ENCODE measurements at places on chromosomes 2 and 18. TPM values are rescaled to one million over a fixed set of nuclear protein-coding genes. Genes with fewer than 3 reads are reported as not detected.
A peak's percentile ranks its signal among the peaks of the same experiment; 100 is the strongest.

MOGAT1 gene
- polyA plus RNA-seq: not detected

DNA sequence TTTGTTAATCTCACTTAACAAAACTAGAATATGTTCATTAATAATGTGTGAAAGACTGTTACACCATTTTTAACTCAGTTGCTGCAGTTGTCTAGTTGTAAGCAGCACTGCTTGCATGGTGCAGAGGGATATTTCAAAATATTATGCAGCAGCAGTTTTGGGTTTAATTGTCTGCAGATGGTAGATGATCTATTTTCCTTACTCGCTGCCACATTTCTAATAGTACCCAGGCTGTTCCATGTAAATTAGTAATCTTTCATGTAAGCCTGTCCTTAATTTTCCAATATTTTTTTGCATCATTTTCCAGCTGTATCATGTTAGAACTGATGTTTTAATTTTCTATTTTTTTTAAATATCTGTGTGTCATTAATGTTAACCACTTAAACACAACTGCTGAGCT, 488.1 kb upstream of the RAB12 start:
- no peak overlapping the region for H3K27ac ChIP-seq
- DNase-seq: no peak
- no peaks in the 10 kb centered on the region for H3K4me1 ChIP-seq
- no peaks in the 10 kb centered on the region for H3K27me3 ChIP-seq

DNA sequence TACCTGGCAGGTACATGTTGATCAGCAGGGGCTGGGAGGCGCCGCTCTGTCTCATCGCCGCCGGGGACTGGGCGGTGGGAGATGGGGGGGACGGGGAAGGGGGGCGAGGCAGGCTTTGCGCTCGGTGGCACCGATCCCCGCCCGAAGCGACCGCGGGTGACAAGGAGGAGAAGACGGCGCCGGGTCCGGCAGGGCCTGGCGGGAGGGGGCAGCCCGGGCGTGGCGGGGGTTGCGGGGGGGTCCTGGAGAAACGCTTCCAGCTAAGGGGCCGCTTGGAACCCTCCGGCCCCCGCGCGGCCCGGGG, at the start of gene FEV:
FEV (minus strand) TSS at position 164 of the 304 bp plus-strand sequence; CDS start at position 55, 109 bp downstream.
- H3K27ac ChIP-seq: peak within 1 kb of the TSS; percentile 94
- H3K36me3 ChIP-seq: no peaks in the 10 kb centered on the region
- H3K27me3 ChIP-seq: peaks cover 68% of the 10 kb centered on the region
- H3K4me1 ChIP-seq: peaks cover 32% of the 10 kb centered on the region

GRCh38 chr2:127811397-127812321, 688 bp upstream of the WDR33 start:
- peaks cover 13% of the 10 kb centered on the region for H3K36me3 ChIP-seq
- H3K4me1 ChIP-seq: peaks cover 48% of the 10 kb centered on the region
- H3K4me3 ChIP-seq: peak overlapping the region; percentile 98

DNA sequence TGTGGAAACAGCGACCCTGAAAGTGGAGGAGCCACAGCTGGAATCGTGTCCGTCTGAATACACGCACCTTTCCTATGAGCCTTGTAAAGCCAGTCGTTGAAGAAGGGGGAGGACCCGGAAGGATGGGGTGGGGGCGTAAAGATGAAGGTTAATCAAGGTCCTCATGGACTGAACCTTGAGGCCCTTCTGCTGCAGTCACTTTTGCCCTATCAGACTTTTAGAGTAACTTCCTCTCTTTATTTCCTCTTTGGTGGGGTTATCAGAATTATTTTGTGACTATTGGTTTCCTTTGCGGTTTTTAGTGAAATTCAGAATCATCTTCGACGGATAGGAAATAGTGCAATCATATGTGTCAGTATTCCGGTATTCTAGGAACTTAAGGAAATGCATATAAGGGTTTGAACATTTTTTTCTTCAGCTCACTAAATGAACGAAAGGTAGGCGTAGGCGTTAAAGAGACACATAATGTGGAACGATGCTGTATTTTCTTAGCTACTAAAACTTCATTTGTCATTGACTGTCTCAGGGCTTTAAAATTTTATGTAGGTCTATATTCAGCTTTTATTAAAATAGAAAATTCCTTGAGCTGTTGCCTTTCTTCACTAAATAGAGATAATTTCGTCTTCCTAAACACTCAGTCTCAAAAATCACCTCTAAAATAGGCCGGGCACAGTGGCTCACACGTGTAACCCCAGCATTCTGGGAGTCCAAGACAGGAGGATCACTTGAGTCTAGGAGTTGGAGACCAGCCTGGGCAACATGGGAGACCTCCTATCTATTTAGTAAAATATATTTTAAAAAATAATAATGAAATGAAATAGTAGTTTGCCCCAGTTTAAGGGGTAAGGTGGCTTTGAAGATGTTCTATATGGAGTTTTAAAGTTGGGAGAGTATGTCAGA, 1.4 kb upstream of the YES1 start:
- peaks cover 19% of the 10 kb centered on the region for H3K4me1 ChIP-seq
- H3K4me3 ChIP-seq: peak overlapping the region; percentile 41
- peaks cover 10% of the 10 kb centered on the region for H3K36me3 ChIP-seq
- peaks cover 68% of the 10 kb centered on the region for H3K27me3 ChIP-seq
- H3K27ac ChIP-seq: peak overlapping the region; percentile 78
